ENCODE measurements at places on chromosomes 13 and 19. TPM values are rescaled to one million over a fixed set of nuclear protein-coding genes. Genes with fewer than 3 reads are reported as not detected.

- H3K27me3 ChIP-seq = no peaks in the 10 kb centered on the region
- no peak for DNase-seq
- no peak overlapping the region for H3K27ac ChIP-seq
- H3K36me3 ChIP-seq = no peaks in the 10 kb centered on the region
- H3K4me1 ChIP-seq = peaks cover 13% of the 10 kb centered on the region
Observed at GRCh38 chr19:44792281-44792680, 14.6 kb downstream of the CBLC start.

GRCh38 chr19:33225458-33225926 lies at the start of gene SLC7A10:
TSS of gene SLC7A10 (minus strand) at chr19:33225850. CDS start at chr19:33225703, 147 bp downstream.
- peak within 1 kb of the TSS; percentile 88 for H3K4me3 ChIP-seq
- H3K27me3 ChIP-seq = peaks cover 60% of the 10 kb centered on the region
- H3K27ac ChIP-seq = no peak within 1 kb of the TSS
- no peak for DNase-seq

DNA sequence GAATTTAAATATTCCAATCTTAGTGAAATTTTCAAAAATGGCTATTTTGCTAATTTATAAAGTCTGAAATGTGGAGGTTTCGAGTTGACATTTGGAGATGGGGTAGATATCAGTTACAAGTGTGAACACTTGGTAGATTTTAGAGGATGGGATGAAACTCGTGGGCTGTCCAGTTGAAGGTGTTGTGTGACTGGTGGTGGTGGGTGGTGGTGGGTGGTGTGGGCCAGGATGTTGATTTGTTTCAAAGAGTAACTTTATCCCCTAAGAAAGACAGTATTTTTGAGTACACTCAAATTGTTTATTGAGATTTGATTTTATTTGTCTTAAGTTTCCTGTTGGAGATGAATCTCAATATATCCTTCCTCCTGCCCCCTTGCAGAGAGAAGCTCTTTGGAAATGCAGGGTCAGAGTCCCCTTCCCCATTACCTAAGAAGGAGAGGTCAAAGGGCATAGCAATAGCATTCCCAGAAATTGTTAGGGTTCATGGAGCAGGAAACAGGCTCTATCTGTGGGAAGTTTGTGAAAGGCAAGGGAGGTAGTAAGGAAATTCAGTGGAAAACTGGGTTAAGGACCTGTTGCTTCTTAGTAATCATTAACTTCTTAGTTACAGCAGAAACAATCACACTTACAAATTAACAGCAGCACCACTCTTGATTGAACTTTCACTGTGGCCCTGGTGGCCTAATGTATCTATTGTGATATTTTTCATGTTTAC lies 133.6 kb upstream of the RNF113B start:
- no peak overlapping the region for H3K27ac ChIP-seq
- no peak overlapping the region for H3K4me3 ChIP-seq
- DNase-seq = no peak
- no peaks in the 10 kb centered on the region for H3K36me3 ChIP-seq
- no peaks in the 10 kb centered on the region for H3K4me1 ChIP-seq

DNA sequence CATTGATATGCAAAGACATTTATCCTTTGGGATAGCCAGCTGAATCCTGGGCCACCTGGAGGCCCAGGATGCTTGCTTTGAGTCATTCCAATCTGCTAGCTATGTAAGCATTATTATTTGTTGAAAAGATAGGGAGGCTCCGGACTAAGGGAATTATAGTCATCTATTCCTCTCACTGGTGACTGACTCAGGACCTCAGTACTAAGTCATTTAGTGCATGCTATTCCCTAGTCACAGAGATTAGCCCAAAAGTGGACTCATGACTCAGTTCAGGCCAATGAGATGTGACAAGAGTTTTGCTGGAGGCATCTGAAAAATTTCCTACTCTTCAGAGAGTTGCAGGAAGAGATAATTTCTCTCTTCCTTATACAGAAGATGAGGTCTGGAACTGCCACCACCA lies 67.9 kb upstream of the ITM2B start:
- peaks cover 12% of the 10 kb centered on the region for H3K4me1 ChIP-seq
- H3K36me3 ChIP-seq = no peaks in the 10 kb centered on the region
- H3K4me3 ChIP-seq = no peak overlapping the region
- DNase-seq = no peak

DNA sequence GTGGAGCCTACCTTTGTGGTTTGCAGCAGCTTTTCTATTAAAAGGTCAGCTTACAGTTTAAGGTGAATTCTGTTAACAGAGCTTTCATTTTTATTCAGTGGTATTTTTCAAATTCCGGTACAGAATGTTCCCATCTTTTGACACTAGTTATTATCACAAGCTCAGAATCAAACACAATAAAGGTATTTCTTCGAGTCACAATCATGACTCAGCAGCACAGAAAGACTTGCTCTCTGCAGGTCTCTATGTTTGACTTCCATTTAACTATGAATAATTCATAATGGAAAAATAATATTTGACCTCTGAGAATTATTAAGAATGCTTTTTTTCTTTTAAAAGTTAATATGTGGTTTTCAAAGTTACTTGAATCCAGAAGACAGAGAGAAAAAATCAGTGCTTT lies 28.2 kb downstream of the DACH1 start:
- H3K27me3 ChIP-seq = no peaks in the 10 kb centered on the region
- H3K4me3 ChIP-seq = no peak overlapping the region
- no peak for DNase-seq
- no peaks in the 10 kb centered on the region for H3K36me3 ChIP-seq

- H3K4me1 ChIP-seq = peaks cover 20% of the 10 kb centered on the region
- H3K27ac ChIP-seq = no peak overlapping the region
- H3K4me3 ChIP-seq = no peak overlapping the region
- H3K36me3 ChIP-seq = no peaks in the 10 kb centered on the region
Observed at GRCh38 chr19:52635786-52636570, 2.2 kb downstream of the ZNF83 start.

DNA sequence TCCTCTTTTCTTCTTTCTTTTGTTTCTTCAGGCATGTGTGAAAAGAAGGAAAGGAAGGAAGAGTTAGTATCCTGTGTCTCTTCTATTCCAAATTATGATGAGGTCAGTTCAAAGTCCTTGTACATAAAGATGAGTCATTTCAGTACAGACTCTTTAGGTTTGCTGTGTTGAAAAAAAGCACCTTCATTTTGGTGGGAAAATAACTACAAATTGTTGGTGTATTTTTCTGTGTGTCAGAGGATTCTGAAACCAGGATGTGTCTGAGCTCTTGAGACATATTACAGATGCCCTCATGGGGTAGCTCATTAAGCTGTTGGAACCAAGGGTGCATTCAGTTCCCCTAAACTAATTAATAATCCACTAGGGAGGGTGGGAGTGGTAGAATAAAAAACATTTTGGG lies 5.8 kb upstream of the HSPH1 start:
- H3K27me3 ChIP-seq = peaks cover 5% of the 10 kb centered on the region
- H3K4me1 ChIP-seq = peaks cover 5% of the 10 kb centered on the region
- no peaks in the 10 kb centered on the region for H3K36me3 ChIP-seq
- no peak overlapping the region for H3K27ac ChIP-seq
- no peak for DNase-seq
- no peak overlapping the region for H3K4me3 ChIP-seq

GRCh38 chr13:51624207-51624606 lies 39.9 kb downstream of the WDFY2 start:
- no peak for DNase-seq
- H3K4me1 ChIP-seq = peaks cover 49% of the 10 kb centered on the region
- H3K27me3 ChIP-seq = no peaks in the 10 kb centered on the region
- H3K27ac ChIP-seq = peak overlapping the region; percentile 81
- H3K4me3 ChIP-seq = no peak overlapping the region

GRCh38 chr19:39409208-39410016 lies 2.8 kb downstream of the ZFP36 start:
- H3K4me1 ChIP-seq = peaks cover 57% of the 10 kb centered on the region
- H3K27ac ChIP-seq = peak overlapping the region; percentile 99
- H3K36me3 ChIP-seq = peaks cover 22% of the 10 kb centered on the region
- peak; percentile 82 for DNase-seq
- peak overlapping the region; percentile 94 for H3K4me3 ChIP-seq

DNA sequence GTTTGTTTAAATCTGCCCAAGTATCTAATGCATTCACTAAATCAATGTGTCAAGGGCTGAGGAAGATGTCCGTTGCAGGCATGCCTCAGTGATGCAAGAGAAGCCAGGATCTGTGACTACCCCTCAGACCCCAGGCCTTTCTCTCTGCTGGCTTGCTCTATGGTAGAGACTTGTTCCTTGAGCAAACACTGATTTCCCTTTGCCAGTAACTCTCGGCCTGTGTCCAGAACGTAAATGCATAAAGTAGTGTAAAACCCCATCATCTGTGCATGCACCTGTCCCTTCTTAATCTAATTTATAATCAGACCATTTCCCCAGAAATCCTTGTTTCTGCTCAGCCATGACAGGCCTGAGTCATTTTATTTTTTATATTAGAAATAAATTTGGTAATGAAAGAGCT lies 28.7 kb upstream of the FRY start:
- DNase-seq = no peak
- H3K27ac ChIP-seq = no peak overlapping the region
- no peak overlapping the region for H3K4me3 ChIP-seq
- H3K36me3 ChIP-seq = peaks cover 2% of the 10 kb centered on the region

DNA sequence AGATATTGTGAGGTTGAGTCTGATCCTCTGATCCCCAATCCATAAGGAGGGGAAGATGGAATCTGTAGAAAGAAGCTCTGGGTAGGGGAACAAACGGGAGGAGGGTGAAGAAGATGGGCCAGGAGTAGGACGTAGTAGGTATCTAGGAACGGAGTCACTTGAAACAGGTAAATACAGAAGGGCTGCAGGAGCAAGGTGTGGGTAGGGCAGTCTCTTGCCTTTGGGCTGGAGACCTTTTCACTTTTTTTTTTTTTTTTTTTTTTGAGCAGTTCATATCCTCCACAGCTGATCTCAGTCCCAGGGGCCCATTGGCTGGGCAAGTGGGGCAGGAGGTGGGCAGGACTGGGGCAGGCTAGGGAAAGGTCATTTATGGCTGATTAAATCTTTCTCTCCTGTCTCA lies 1.5 kb downstream of the BCKDHA start:
- no peaks in the 10 kb centered on the region for H3K36me3 ChIP-seq
- no peaks in the 10 kb centered on the region for H3K27me3 ChIP-seq
- H3K4me1 ChIP-seq = peaks cover 44% of the 10 kb centered on the region
- no peak for DNase-seq
- peak overlapping the region; percentile 97 for H3K4me3 ChIP-seq

DNA sequence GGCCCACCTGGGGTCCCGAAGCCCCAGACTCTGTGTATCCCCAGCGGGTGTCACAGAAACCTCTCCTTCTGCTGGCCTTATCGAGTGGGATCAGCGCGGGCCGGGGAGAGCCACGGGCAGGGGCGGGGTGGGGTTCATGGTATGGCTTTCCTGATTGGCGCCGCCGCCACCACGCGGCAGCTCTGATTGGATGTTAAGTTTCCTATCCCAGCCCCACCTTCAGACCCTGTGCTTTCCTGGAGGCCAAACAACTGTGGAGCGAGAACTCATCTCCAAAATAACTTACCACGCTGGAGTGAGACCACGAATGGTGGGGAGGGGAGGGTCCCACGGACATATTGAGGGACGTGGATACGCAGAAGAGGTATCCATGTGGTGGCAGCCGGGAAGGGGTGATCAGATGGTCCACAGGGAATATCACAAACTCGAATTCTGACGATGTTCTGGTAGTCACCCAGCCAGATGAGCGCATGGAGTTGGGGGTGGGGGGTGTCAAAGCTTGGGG lies 1.0 kb upstream of the ICAM5 start:
- H3K4me3 ChIP-seq = peak overlapping the region; percentile 90
- H3K27me3 ChIP-seq = peaks cover 56% of the 10 kb centered on the region
- H3K27ac ChIP-seq = peak overlapping the region; percentile 34
- H3K4me1 ChIP-seq = peaks cover 56% of the 10 kb centered on the region

DNA sequence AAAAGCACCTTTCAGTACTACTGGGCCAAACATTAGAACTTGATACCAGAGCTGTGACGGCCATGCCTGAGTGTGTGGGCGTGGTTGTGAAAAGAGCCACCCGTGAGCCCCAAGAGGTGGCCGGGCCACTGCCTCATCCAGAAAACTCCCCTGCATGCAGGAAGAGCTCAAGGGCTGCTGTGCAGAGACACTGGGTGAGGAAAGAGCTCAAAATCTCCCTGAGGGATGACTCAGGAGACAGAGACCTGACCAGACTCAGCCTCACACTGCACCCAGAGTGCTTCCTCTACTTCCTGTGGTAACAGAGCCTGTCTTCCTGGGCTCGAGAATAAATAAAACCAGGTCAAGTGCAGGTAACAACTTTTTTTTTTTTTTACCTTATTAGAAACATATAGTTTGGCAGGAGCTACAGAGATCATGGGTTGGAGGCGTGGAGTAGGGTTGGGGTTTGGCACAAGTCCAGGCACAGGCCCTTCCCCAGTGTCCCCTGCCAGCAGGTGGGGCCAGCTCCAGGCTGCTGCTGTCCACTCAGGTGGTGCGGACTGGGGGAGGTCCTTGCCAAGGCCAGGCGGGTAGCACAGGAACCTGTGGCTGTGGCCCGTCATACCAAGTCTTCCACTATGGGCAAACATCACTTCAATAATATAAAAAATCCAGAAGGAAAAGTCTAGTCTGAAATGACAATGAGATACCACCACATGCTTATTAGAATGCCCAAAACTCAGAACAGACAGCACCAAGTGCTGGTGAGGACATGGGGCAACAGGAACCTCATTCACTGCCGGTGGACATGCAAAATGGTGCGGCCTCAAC lies 25.5 kb downstream of the ELL start:
- peak overlapping the region; percentile 98 for H3K27ac ChIP-seq
- no peaks in the 10 kb centered on the region for H3K36me3 ChIP-seq
- H3K27me3 ChIP-seq = no peaks in the 10 kb centered on the region
- peaks cover 65% of the 10 kb centered on the region for H3K4me1 ChIP-seq

DNA sequence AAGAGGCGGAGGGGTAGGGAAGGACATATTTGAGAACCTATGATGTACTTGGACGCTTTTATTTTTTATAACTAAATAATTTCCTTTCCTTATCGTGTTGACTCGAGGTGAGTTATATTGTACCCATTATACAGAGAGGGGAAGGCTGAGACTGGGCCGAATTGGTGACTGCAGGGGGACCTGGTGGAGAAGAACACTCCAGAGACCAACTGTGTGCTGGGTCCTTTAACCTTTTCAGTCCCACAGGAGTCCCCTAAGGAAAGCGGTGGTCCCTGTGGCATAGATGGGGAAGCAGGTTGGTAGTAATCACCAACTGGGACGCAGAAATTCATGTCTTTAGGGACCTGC lies 633 bp downstream of the MYH14 start:
- peaks cover 5% of the 10 kb centered on the region for H3K36me3 ChIP-seq
- no peak overlapping the region for H3K27ac ChIP-seq
- H3K4me3 ChIP-seq = no peak overlapping the region
- no peaks in the 10 kb centered on the region for H3K4me1 ChIP-seq
- no peak for DNase-seq

- peaks cover 3% of the 10 kb centered on the region for H3K36me3 ChIP-seq
- no peak overlapping the region for H3K27ac ChIP-seq
- H3K27me3 ChIP-seq = peaks cover 29% of the 10 kb centered on the region
- no peak for DNase-seq
- no peak overlapping the region for H3K4me3 ChIP-seq
- H3K4me1 ChIP-seq = peaks cover 2% of the 10 kb centered on the region
Observed at GRCh38 chr13:79043208-79043607, 362.8 kb downstream of the RBM26 start.

Gene ZNF345
- total RNA-seq = 8.4 TPM

Gene KLHL1
- total RNA-seq = not detected

Gene KIR2DL1
- not detected for total RNA-seq

Gene FGF22
- 0.65 TPM for total RNA-seq

Gene ERICH6B
- total RNA-seq = not detected

Gene FGF21
- not detected for total RNA-seq

Gene CPT1C
- total RNA-seq = 0.31 TPM

Gene CRB3
- 1.4 TPM for total RNA-seq

Gene RNF113B
- total RNA-seq = not detected

Gene C19orf81
- total RNA-seq = not detected

Gene KLHL26
- 17.9 TPM for total RNA-seq

Gene KLF1
- total RNA-seq = not detected

Gene IL12RB1
- 56.7 TPM for total RNA-seq

Data from T-helper 17 cell (primary cell).